ENCODE measurements at places on chromosomes 2 and 18.

GRCh38 chr2:161430386-161430785 is 14.3 kb downstream of the TBR1 start:
- DNase-seq: no peak

DNA sequence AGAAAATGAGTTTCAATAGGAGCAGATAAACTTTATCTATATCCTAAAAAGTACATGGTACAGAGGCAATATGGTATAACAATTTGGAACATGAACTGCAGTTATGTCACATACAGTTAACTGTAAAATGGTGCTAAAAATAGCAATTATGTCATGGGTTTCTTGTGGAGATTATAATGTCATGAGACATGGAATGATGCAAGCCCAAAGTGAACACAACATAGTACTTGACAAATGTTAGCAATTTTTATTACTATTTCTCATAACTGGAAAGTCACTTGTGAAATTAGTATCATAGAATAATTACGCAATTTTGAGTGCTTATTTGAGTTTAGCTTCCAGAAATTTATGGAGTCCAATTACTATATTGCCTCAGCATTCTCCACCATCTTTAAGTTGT is 1263.4 kb downstream of the DSC3 start:
- DNase-seq: no peak

- no peak for DNase-seq
These were observed 493.2 kb upstream of the FANCL start for GRCh38 chr2:58734365-58734764.

DNA sequence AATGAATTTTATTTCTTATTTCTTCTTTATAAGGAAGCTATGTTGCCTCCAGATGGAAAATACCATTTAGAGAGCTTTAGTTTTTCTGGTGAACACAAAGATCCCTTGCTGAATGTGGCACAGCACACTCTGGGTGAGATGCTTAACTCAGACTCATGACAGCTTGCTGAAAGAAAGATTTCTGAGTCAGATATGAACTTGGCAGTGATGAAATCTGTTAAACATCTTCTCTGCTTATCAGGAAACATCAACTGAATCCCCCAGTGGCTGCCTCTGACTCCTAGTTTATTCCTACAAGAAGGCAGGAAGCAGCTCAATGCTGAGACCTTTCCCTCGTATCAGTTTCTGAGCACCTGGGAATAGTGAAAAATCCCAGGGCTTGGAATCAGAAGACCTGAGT is 162.8 kb downstream of the OSR1 start:
- no peak for DNase-seq

- DNase-seq: no peak
These were observed 43.2 kb upstream of the SOS1 start for GRCh38 chr2:39164089-39164488.

DNA sequence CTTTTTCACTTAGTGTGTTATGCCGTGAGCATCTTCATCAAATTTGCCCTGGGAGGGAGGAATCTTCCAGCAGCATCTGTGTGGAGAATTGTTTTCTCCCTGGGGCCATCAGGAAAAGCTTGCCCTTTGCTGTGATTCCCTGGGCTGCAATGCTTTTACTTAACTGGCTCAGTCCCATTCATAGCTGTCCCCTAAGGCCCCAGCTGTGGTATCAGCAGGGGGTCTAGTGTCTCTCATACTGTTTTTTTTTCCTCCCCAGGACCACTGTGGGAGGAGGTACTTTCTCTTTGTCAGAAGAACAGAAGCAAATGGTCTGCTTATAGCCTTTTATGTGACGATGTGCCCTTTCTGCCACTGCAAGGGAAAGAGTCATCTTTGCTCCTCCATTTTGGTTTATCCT is 176.8 kb upstream of the CELF4 start:
- no peak for DNase-seq

- no peak for DNase-seq
These were observed 133.5 kb downstream of the LAMA3 start for GRCh38 chr18:23822590-23823385.

DNA sequence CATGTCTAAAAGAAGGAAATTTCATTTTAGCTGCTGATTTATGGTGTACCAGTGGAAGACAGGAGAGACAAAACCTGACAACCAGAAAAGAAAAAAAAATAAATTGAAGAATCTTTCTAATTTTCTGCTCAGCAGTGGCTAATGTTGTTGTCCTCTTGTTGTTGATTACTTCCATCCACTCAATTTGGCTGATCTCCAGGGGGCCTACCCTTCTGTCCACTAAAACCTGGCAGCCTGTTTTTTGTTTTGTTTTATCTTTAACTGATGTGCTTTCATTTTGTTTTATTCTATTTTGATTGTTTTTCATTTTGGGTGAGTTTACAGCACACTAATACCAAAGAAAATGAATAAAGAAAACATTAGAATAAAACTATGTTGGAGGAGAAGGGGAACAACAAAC is 27.4 kb downstream of the TFPI start:
- DNase-seq: no peak

DNA sequence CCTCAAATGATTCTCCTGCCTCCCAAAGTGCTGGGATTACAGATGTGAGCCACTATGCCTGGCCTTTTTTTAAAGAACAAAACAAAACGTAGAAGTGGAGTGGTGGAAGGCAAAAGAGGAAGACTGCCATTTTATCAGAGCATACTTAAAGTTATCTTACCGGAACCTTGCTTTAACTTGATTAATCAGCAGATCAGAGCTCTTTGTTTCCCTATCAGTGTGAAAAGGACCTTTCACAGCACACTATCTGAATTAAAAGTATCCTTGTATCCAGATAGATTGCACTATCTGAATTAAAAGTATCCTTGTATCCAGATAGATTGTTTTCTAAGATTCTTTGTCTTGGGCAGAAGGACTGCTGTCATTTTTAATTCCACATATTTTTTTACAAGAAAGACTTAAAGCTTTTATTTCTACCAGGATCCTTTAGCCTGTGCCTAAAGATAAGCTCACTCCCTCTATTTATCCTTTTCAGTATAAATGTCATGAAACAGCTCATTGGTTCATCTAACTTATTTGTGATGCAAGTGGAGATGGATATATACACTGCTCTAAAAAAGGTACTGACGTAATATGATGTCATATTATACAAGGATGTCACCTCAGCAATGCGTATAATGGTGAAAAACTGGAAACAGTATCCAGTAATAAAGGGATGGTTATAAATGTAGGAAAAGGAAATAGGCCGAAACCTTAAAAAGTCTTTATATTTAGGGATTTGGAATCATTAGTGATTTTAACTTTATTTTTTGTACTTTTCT is 17.8 kb downstream of the GMCL1 start:
- DNase-seq: no peak

DNA sequence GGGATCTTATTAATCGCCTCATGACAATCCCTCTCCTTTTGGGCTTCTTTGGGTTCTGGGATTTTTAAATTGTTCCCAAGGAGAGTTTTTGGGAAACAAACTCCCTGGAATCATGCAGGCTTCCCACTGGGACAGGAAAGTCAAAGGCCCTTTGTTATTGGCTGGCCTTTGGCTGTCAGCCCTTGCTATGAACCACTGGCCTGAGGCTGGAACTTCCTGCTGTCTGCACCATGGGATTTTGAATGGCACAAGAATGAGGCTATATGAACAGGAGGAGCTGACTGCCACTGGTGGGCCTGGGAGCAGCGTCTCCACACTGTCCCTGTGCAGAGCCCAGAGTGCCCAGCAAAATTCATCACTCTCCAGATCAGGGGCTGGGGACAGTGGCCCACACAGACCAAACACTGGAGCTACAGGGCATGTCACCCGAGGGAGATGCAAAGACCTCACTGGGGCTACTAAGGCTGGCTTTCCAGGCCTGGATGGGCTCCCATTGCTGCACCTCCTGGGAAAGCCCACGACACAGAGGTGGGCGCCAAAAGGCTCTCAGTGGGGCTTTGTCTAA is 35.7 kb downstream of the STEAP3 start:
- DNase-seq: no peak

GRCh38 chr2:54429811-54430551 is 26.1 kb upstream of the SPTBN1 start:
- DNase-seq: no peak

GRCh38 chr2:98241592-98241991 is 104.7 kb upstream of the CNGA3 start:
- no peak for DNase-seq

DNA sequence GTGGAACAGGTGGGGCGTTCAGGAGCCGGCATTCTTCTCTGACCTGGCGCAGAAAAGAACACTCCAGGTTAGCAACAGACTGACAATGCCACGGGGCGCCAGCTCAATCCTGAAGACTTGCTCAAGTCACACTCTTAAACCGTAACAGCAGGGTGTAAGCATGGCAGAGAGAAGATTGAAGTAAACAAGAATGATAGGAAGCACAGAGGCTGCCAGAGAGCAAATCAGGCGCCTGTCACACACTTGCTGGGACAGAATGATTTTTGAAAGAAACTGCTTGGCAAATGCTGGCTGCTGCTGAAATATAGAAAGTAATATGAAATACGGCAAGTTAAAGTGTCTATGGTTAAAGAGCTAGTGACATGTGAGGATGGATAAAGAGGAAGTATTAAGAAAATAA is 80.5 kb downstream of the MEP1B start:
- DNase-seq: no peak

DNA sequence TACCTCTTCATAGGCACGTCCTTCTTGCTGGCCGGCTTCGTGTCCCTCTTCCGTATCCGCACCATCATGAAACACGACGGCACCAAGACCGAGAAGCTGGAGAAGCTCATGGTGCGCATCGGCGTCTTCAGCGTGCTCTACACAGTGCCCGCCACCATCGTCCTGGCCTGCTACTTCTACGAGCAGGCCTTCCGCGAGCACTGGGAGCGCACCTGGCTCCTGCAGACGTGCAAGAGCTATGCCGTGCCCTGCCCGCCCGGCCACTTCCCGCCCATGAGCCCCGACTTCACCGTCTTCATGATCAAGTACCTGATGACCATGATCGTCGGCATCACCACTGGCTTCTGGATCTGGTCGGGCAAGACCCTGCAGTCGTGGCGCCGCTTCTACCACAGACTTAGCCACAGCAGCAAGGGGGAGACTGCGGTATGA is 2.3 kb downstream of the FZD7 start:
- DNase-seq: peak; percentile 49

DNA sequence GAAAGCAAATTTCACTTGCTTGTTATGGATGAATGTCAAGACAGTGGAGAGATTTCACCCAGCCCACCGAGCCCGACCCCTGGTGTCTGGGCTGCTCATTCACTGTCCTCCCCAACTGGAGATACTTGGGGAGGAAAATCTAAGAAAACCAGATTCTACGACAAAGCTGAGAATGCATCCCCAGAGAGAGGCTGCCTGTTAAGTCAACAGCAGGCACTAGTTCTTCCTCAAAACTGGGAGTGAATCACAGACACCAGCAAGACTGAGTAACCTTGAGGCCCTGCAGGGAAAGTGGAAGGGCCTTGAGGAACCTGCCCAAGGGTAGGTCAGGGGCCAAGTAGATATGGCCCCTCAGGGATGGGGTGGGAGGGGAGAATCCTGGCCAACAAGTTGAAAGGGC is 34.2 kb upstream of the MLPH start:
- no peak for DNase-seq

- DNase-seq: no peak
These were observed 48.8 kb upstream of the LCLAT1 start for GRCh38 chr2:30398084-30398873.

DNA sequence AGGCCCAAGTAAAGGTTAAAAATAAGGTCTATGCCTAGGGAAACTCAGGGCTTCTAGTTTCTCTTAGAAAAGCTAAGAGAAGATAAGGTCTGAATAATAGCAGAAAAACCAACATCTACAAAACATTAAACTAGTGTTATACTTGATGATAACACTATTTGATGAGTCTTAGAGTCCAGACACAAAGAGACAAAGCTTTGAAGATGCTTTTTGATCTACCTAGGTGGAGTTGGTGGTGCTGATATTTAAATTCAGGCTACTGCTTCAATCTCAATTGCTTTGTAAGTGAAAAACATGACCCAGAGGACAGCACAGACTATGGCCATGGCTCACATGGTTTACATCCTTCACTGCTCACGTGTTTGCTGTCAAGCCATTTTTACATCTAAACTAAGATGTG is 11.7 kb upstream of the MFF start:
- no peak for DNase-seq

- no peak for DNase-seq
These were observed 9.7 kb upstream of the CUL3 start for GRCh38 chr2:224594840-224595239.

DNA sequence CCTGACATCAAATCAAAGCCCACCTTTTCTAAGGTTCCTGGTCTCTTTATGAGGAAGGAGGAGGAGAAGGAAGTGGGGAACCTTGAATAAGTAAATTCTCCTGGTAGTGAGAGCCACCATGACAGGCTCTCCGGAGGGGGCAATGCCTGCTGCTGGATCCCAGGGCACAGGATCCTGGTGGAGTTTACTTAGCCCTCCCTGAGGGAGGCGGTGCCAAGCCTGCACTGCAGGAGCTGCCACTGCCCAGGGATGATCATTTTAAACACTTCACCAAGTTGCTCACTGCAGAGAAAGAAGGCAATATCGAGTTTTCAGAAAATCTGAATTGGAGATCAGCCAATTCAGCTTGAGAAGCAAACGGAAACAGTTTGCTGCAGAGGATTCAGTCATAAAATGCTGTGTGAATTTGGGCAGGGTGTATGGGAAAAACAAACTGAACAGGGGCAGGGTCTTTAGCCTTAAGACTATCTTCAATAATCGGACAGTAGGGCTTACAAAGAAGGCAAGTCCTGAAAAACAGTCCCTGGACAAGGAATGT is 200.7 kb downstream of the RAD51AP2 start:
- DNase-seq: no peak

DNA sequence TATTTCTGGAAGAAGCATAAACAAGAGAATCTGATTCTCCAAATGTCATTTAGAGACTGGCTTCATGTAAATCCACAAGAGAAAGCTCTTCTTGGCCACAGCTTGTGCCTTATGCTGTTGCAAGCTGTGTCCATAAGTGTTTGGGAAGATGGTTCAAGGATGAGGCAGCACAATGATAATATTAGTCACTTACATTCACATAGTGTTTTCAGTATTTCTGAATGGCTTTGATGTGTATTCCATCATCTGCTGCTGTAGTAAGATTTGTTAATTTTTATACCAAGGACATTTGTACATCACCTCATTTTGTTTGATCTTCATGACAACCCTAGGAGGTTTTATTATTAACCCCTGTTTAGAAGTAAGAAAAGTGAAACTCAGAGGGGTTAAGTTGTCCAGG is 29.9 kb downstream of the CREG2 start:
- no peak for DNase-seq

DNA sequence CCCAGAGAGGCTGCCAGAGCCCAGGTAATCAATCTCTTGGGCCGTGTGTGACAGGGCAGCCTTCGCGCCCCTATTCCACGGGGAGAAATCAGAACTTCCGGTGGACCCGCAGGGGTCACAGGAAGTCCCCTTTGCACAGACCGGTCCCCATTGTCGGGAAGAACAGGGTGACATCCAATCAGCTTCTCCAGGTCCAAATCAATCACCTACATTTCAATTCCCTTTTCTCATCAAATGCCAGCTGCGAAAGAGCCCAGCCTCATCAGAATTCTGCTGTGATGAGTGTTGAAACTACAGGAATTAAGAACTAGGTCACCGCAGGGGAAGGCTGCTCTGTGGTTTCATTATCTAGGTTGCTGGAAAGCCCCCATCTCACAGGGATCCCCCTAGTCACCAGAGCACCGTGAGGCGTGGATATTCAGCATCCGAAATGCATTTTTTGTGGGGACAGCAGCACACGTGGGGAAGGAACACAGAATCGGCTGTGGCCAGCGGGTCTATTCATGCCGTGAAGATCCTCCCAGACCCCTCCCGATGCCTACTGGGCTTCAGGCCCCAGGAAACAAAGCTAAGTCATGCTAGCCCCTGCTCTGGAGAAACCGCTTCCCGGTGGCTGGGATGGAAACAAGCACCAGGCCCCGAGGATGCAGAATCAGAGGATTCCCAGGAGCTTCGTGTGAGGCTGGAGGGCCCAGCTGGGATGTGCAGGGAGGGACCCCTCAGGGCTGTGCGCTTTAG is 193.7 kb upstream of the ID2 start:
- no peak for DNase-seq
